Mucosa of gallbladder (tissue), 1 donor: ENCODE measurements at places on chromosomes 11 and 22. TPM values are rescaled to one million over a fixed set of nuclear protein-coding genes. Genes with fewer than 3 reads are reported as not detected.
A peak's percentile ranks its signal among the peaks of the same experiment; 100 is the strongest.

DNA sequence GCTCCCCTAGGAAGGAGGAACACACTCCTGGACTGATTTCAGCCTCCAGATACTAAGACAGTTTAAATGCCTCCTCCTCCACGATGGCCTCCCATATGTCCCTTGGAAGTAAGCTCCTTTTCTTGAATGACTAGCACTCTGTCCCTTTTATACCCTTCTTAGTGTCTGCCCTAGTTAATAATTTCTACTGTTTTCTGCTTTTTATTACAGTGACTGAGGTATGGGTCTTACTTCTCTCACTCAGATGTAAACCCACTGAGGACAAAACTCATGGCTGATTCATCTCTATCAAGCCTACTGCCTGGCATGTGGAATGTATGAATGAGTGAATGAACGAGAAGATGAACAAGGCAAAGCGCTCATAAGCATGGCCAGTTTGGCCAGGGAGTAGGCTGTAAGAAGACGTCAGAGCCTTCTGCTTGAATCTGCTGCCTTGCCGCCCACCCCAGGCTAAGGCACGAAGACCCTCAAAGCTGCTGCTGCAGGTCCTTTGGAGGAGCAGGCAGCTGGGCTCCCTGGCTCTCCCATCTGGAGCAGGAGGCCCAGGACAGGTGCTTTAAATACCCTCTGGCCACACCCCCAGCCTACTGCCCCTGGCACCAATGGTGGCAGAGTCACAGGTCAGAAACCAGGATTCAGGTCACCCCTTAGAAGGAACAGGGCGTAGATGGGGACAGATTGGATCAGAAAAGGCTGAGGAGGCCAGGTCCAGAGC lies 8.2 kb upstream of the PGA3 start:
- no peak for DNase-seq

DNA sequence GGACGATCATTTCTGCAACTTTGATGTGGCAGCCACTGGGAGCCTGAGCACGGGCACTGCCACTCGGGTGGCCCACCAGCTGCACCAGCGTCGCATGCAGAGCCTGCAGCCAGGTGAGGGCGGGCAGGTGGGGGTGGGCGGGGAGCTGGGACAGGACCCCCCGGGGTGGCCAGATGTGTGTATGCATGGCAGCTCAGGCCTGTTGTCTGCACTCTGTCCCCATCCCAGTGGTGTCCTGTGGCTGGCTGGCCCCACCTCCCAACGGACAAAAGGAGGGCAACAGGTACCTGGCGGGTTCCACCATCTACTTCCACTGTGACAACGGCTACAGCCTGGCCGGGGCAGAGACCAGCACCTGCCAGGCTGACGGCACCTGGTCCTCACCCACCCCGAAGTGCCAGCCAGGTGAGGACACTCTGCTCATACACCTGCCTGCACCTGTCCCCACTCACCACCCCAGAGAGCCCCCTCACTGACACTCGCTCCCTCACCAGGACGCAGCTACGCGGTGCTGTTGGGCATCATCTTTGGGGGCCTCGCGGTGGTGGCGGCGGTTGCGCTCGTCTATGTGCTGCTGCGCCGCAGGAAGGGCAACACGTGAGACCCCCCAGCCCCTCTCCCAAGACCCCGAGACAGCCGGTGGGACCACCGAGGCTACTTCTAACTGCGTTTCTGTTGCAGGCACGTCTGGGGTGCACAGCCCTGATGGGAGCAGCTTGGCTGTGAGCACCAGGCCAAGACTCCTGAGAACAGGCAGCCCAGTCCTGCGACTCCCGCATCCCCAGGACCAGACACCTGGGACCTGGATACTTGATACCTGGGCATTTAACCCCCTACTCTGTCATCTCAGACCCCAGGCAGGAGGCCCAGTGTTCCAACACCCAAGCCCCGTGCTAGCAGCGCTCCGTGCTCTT lies 6.7 kb downstream of the SUSD2 start:
- no peak for DNase-seq

- peak; percentile 69 for DNase-seq
These were observed 107.5 kb upstream of the SESN3 start for GRCh38 chr11:95338430-95338991.

- peak; percentile 1 for DNase-seq
These were observed 23.7 kb downstream of the GNB1L start for GRCh38 chr22:19831016-19831415.

- DNase-seq = no peak
These were observed 729.3 kb downstream of the NTM start for GRCh38 chr11:132099692-132100091.

The CNGA4 gene
- 0.26 TPM for total RNA-seq

The MYO7A gene
- total RNA-seq = 21.0 TPM

The UCP2 gene
- total RNA-seq = 37.9 TPM

The SLC1A2 gene
- total RNA-seq = 0.58 TPM

The DCUN1D5 gene
- total RNA-seq = 14.0 TPM
